ENCODE measurements at places on chromosomes 5 and 9.

- DNase-seq: no peak
Observed at GRCh38 chr9:106755736-106756135, 107.2 kb upstream of the ZNF462 start.

DNA sequence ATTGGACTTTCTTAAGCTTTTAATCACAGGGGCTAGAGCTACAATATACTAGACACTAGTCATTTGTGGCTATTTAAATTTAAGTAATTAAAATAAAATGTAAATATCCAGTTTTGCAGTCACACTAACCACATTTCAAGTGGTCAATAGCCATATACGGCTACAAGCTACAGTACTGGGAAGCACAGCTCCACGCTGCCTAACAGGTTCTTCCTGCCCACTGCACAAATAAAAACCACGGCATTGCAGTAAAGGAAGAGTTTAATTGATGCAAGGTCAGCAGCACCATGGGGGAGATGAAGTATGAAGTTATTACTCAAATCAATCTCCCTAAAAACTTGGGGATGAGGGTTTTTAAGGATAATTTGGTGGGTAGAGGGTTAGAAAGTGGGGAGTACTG lies 134.1 kb downstream of the LURAP1L start:
- DNase-seq: no peak

GRCh38 chr9:68540712-68541535 lies at the start of gene TMEM252:
Gene TMEM252 (minus strand): TSS chr9:68540883. CDS start chr9:68540814, 69 bp downstream.
- no peak for DNase-seq

DNA sequence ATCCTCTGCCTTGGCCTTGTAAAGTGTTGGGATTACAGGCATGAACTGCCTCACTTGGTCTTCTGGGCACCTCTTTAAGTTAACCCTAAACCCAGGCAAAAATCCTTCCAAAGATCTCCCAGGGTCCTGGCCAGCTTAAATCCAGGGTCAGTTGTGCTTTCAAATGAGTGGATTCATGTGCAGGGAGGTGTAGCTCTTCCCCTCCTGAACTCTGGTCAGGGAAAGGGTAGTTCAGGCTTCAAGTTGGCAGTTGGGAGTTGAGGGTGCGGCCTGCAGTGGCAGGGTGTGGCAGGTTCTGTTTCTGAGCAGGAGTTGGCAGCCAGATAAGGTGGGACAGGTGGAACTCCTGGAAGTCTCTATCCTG lies 3.6 kb downstream of the HNRNPAB start:
- no peak for DNase-seq

DNA sequence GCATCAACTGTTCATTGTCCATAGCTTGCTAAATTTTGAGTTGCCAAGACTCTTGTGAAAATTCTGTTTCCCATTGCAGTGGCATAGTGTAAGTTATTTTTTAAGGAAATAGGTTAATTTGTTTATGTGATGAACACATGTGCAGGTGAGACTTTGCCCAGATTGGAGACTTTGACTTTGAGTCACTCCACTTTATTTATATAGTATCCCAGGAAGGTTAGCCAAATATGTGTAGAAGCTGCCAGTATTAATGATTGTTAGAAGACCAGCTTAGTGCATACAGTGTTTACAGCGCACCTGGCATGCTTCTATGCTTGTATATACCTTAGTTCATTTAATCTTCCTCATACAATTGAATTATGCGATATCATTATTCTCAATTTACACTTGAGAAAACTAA lies 51.0 kb downstream of the MTAP start:
- DNase-seq: no peak

All from activated naive CD4-positive, alpha-beta T cell (primary cell).